Glomerular endothelial cell (primary cell): ENCODE measurements at places on chromosomes 11 and 22.
A peak's percentile ranks its signal among the peaks of the same experiment; 100 is the strongest.

- no peak for DNase-seq
Measured at GRCh38 chr11:22521226-22521625, 104.4 kb downstream of the FANCF start.

GRCh38 chr11:128734832-128735224, 41.0 kb downstream of the FLI1 start:
- DNase-seq, result no peak

- DNase-seq, result no peak
Measured at GRCh38 chr11:112100462-112100861, 13.8 kb downstream of the SDHD start.

GRCh38 chr11:76088511-76088910, 117.8 kb downstream of the WNT11 start:
- no peak for DNase-seq

DNA sequence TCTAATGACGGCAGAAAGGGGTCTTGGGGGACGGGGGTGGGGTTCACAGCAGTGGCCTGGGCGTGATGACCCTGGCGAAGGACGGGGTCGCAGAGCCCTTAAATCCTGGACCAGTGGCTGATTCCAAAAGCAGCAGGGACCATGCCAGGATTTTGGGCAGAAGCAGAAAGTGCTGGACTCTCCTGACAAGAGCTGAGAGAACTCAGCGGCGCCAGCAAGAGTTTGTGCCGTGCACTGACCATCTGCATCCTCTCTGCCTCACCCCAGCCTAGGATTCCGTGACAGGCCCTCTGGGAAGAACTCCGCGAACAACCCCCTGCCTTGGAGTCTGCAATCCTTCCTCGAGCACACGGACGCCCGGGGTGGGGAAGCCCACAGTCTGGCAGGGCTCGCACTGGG, 644 bp upstream of the NDUFV1 start:
- no peak for DNase-seq

DNA sequence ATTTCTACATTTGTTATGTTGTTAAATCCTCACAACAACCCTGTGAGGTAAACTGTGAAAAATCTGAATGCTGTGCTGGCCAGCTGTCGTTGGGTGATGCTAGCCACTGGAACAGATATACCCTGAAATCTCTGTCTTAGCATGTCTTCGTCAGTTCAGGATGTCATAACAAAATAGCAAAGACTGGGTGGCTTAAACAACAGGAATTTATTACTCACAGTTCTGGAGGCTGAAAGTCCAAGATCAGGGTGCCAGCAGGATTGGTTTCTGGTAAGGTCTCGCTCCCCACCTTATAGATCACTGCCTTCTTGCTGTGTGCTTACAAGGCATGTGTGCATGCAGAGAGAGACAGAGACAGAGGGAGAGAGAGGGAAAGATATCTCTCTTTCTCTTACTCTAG, 211.7 kb downstream of the C11orf91 start:
- DNase-seq, result no peak

GRCh38 chr11:126318574-126319373, 14.9 kb downstream of the DCPS start:
- no peak for DNase-seq

- DNase-seq, result no peak
Measured at GRCh38 chr11:94144216-94144615, 15.6 kb downstream of the PANX1 start.

DNA sequence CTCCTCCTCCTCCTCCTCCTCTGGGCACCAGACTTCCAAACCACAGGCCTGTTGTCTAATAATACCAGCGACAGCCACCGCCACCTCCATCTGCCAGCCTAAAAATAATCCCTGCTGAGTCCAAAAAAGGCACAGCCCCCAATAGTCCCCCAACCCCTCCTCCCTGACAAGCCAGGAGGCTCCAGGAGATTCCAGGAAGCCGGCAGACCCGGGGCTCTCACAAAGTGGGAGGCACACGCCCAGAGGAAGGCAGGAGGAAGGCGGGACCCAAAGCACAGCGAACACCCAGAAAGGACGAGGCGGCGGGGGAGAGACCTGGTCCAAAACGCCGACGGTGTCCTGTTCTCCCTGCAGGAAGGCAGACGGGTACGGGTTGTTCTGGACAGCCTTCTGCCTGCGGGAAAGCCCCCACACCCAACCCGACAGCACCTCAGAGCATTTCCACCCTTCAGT, 5.9 kb downstream of the IGSF9B start:
- no peak for DNase-seq

- DNase-seq, result no peak
Measured at GRCh38 chr22:35480627-35481550, 59.7 kb upstream of the RASD2 start.

- DNase-seq, result peak; percentile 27
Measured at GRCh38 chr22:41768430-41768829, 32.0 kb upstream of the CCDC134 start.

- no peak for DNase-seq
Measured at GRCh38 chr11:91091563-91091962, 868.7 kb upstream of the CHORDC1 start.

- DNase-seq, result no peak
Measured at GRCh38 chr11:87320123-87320522, 282.4 kb downstream of the TMEM135 start.

- DNase-seq, result no peak
Measured at GRCh38 chr11:124950601-124951330, 3.2 kb upstream of the CCDC15 start.

DNA sequence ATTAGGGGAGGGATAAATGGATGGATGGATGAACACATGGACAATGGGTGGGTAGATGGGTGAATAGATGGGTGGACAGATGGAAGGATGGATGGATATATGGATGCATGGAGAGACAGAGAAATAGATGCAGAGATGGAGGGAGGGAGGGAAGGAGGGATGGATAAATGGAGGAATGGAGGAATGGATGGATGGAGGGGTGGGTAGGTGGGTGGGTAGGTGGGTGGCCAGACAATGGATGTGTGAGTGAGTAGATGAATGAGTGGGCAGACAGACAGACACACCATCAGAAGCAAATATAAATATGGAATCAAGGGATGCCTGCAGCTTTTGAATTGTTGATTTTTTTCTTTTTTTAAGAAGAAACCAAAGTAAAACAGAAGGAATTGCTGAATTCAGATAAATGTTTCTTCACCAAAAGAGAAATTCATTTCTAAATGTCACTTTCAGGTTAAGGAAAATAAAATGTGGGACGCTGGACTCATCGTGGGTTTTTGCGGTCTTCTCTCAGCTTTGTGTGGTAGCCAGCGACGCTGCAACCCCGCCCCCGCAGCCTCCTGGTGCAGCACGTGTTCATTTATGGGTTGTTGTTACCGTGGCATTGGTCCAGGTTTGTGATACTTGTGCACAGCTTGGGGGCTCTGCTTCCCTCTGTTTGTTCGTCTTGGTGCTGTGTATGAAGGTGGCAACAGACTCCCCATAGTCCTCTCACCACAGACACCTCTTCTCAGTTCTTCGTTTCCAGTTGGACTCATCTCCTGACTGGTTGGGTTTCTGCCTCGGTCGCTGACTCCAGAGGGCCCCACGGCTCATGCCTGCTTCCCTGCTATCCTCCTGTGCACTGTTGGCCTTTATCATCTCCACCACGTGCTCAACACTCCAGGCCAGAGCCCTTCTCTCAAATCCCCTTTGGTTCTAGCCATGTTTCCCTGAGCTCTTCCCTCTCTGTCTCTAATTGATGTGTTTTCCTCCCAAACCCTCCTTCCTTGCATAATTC, 76.4 kb downstream of the CDKN1C start:
- no peak for DNase-seq

DNA sequence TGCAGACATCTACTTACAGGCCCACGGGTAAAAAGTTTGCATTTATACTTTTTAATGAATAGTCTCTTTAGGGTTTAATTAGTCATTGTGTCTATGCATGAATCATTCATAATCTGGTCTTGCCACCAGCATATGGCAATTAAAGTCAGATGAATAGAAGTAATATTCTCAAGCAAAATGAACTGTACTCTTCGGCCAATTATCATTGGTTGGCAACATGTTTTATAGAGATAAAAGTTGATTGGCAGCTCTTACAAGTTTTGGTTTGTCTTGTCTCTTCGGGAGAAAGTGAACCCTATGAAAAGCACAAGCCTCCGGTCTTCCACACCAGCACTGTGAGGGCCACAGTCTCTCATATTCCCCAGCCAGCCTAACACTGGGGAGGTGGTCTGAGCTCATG, 97.8 kb downstream of the OSBP2 start:
- DNase-seq, result no peak

GRCh38 chr11:89545691-89546090, 54.5 kb upstream of the NOX4 start:
- DNase-seq, result no peak

GRCh38 chr22:31676700-31677099, 14.7 kb upstream of the PISD start:
- DNase-seq, result peak; percentile 65

DNA sequence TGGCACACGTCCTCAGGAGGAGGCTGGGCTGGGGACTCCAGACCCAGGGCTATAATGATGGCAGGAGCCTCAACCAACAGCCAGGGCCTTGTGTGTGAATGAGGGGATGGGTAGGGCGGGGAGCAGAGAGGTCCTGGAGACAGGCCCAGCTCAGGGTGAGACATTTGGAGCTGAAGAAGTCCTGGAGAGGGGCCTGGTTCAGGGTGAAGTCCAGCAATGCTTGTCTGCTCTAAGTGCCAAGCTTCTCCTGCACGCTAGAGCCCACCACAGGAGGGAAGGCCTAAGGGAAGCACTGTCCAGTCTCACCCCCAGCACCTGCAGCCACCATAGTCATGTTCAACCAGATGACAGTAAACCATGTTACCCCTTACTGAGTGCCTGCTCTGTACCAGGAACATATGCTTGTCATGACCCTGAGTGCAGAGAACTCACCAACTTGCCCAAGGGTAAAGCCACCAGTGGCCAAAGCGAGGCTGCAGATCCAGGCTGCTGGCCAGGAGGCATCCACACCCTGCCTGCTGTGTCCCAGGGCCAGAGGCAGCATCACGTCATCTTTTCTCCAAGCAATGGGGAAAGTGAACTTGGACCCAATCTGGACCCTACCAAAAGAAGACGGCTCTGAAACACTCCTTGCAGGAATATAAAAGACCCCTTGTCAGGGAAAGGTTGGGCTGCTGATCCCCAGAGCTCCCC, 24.0 kb downstream of the LMO1 start:
- no peak for DNase-seq

GRCh38 chr11:95419915-95420314, 188.9 kb upstream of the SESN3 start:
- DNase-seq, result no peak

- no peak for DNase-seq
Measured at GRCh38 chr11:66912361-66912760, 45.8 kb downstream of the PC start.

GRCh38 chr11:100467821-100468508, 219.1 kb upstream of the ARHGAP42 start:
- DNase-seq, result no peak

DNA sequence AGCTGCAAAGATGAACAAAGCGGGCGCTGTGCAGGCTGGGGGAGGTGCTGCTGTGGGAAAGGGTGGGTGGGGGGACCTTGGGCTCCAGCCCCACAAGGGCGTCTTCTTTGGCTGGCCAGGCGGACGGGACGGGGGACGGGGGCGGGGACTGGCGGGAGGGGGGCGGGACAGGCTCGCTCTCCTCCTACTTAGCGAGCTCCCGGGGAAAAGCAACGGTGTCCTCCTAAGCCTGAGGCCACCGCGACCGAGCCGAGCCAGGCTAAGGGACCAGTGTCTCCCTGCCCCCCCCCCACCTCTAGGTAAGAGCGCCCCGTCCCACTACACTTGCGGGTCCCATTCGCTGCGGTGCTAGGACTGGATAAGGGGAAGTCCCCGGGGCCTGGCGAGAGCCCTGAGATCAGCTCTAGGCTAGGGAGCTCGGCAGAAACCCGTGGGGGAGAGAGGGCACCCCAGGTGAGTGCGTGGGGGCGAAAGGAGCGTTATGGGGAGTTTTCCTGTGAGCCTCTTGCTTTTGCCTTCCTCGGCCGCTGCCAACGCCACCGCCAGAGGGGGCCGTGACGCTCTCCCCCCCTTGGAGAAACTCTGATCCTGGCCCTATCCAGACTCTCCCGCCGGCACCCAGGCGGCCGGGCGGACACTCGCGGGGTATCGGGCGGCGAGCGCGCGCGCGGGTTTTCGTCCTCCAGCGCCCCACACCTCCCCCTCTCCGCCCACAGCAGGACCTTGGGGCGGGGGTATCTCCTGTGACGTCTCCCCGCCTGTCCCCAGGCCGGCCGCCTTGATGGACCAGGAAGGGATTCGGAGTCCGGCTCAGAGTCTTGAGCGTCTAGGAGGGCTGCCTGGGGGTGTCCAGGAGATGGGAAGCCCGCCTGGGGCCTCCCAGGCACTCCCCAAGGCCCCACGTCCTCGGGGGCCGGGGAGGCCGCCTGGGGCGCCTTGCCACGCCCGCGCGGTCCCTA, at the start of gene PHLDB1:
Gene PHLDB1 (plus strand): TSS at position 215 of the 959 bp plus-strand sequence. CDS start 6,222 bp downstream, outside the sequence.
- DNase-seq, result no peak

DNA sequence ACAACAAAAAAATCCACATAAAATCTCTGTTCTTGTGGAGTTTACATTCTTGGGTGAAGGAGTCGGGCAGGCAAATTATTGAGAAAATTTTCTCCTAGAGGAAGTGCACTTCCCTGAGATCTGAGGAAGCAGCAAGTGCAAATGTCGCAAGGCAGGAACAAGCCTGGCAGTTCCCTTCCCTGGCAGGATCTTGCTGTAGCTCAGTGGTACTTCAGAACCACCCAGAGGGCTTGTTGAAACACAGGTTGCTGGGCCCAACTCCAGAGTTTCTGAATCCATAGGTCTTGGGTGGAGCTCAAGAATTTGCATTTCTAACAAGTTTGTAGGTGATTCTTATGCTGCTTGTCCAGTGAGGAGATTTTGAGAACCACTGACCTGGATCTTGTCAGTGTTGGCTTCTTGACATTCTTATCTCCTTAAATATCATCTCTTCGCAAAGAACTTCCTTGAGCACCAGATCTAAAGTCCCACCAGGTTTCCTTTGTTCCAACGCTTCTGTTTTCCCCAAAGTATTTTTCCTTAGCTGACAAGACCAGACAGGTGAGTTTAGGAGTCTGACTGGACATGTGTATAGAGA, 9.6 kb downstream of the QSER1 start:
- DNase-seq, result no peak

- no peak for DNase-seq
Measured at GRCh38 chr11:2799881-2800654, 85.5 kb downstream of the CDKN1C start.

DNA sequence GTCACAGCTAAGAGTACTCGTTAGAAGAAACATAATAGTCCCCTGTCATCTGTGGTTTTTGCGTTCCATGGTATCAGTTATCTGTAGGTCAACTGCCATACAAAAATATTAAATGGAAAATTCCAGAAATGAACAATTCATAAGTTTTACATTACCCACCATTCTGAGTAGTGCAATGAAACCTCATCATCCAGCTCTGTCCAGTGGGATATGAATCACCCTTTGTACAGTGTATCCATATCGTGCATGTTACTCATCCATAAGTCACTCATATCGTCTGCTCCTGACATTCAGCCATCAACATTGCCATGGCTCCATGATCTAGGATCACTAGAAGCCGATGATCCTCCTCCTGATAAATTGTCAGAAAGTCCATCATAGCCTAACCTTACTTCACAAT, 174.9 kb upstream of the C11orf87 start:
- DNase-seq, result no peak

DNA sequence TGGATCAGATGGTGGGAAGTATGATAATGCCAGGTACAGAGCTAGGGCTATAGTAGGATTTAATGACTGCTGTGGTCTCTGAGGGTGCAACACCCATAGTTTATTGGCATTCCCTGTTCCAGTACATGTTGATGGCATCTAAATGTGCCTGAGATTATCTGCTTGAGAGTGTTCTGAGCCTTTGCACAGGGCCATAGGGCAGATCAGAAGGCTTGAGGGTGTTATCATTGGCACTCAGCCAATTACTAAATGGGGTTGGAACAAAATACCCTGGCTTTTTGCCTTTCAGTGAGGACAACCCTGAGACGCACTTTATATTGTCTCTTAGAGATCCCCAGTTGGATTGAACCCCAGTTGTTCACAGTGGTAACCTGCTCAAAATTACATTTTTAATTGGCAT, 6.7 kb downstream of the SLC5A12 start:
- DNase-seq, result no peak
